Activated T-helper 1 cell treated with anti-CD3 and anti-CD28 coated beads, Interleukin-2, amount 50 U/mL, for 16 hours (primary cell): ENCODE measurements at places on chromosomes 3 and 15.

DNA sequence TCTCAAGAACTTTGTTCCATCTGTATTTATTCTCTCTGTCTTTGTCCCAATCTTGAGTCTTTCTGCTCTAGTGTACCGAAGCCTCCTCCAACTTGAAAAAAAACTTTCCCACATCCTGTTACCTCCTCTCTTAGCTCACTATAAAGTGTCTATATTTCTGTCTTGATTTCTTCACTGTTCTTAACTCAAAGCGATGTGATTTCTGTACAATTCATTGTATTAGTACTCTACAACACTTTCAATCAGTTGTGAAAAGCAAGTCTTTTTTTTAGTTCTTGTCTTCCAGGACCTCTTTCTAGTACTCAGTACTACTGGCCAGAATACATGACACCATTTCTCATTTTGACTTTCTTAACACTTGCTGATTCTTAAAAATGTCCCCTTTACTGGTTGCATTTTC, 353.5 kb upstream of the SATB1 start:
- no peak for DNase-seq

DNA sequence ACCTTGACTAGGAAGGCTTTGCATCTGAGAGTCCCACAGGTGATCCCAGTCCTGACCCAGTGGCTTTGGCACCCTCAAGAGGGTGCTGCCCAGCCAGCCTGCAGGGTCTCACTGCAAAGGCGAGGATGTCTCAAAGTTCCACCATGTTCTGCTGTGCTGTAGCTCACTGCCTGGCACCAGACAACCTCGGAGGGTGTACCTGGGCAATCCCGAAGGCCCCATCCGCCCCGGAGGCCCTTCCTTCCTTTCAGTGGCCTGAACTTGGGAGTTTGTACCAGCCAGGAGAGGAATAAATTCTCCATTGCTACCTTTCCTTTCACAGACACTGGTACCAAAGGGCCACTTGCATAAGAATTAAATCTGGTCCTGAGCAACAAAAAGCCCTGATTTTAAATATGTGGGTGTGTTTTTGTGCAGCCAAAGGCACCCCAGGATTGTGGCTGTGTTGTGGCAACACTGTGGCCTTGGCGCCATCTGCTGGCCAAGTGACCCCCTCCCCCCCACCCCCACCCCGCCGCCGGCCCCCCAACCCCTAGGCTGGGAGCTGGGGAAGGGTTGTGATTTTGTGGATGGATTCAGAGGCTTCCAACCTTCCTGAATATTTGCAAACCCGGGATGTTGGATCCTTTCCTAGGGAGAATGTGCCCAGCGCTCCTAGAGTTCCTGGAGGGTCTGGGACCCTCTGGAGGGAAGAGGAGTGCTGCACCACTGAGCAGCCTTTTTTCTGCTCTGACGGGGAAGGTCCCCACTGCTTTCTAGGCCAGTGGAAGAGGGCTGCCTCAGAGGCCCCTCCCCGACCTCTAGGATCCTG, 9.7 kb upstream of the PTPN23 start:
- DNase-seq = no peak

- no peak for DNase-seq
Measured at GRCh38 chr15:67121644-67122605, 56.5 kb downstream of the SMAD3 start.

DNA sequence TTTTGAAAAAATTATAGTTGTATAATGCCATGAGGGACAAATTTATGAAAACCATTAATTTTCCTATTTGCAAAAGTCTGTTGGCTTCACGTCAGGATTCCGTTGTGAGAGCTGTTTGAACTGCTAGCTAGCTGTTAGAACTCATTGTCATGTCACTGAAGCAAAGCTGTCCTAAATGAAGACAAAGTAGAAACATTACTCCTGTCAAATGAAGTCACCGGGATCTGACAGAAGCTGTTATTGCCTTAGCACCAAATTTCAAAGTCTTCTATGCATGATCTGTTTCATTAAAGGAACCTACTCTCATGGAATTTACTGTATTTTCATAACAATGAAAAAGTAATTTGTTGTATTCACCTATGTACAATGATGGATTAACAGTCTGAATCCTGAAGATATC, 479.8 kb downstream of the PLOD2 start:
- DNase-seq = no peak

DNA sequence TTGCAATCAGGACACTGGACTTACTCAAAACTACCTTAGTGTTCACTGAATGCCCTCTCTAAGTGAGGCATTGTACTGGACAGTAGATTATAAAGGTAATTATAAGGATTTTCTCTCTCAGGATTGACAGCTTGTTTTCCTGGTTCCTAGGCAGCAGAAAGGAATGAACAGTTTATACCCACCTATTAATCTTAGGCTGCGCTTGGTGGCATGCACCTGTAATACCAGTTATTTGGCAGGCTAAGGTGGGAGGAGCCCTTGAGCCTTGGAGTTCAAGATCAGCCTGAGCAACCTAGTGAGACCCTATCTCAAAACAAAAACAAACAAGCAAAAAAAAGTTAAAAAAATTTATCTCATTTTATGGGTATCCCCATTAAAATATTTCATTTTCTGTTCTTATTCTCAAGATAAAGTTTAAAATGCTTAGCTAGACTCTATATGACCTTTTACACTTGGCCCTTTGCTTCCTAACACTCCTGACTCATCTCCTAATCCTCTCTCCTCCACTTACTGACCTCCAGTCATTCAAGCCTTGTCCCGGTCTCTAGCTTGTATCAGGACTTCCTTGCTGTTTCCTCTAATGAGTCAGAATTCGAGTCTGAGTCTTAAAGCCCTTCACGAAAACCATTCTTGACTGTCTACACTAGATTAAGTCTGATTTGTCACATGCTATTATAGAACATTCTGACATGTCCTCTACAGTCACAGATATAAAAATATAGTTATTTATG, 348.6 kb downstream of the NLGN1 start:
- no peak for DNase-seq

DNA sequence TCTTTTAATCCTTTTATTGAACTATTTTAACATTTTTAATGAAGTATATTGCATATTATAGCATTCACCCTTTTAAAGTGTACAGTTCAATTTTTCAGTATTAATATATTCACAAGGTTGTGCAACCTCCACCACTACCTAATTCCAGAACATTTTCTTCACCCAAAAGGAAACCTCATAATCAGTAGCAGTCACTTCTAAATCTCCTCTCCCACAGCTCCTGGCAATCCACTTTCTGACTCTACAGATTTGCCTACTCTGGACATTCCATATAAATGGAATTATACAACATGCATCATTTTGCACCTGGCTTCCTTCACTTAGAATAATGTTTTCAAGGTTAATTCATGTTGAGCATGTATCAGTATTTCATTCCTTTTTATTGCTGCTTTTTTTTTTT, 55.0 kb upstream of the HRH1 start:
- DNase-seq = no peak
